ENCODE measurements at places on chromosomes 4 and X.
A peak's percentile ranks its signal among the peaks of the same experiment; 100 is the strongest.

- no peak for DNase-seq
Observed at GRCh38 chr4:66300336-66300934, 630.1 kb upstream of the EPHA5 start.

DNA sequence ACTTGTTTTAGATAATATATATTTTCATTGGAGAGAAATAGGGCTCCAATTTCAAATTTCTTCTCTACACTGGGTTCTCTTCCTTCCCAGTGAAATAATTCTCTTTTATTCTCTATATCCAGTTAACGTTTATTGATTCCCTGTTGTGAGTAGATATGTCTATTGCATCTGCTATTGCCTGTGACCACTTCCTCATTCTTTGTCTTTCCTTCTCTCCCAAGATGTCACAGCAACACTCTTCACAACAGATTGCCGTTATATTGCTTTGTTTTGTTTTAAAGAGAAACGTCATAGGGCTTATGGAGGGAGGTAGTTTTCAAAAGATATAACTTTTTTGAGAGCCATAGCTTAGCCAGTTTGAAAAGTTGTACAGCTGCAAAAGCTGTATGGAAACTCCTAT lies 343.8 kb downstream of the ARHGAP24 start:
- no peak for DNase-seq

- DNase-seq: peak; percentile 92
Observed at GRCh38 chr4:173527103-173527891, 2.7 kb downstream of the HAND2 start.

DNA sequence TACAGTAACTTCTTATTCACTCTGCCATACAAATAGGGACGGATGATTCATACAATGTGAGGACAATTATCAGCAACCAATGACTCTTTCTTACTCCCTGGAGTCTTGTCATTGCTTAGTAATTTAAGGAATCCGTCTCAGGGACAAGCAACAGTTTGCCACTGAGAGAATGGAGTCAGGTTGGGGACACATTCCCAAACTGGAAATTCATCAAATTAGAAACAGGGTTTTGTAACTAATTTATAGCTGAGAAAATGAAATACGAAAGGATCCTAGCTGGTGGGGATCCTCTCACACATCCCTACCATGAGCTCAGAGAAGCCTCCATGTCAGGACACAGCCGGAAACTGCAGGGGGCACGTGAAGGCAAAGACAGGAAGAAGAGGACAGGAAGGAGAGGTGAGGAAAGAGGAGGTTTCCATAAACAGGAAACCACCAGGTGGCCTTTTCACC lies 50.4 kb upstream of the KDR start:
- DNase-seq: peak; percentile 80

- DNase-seq: no peak
Observed at GRCh38 chr4:182869697-182870096, 47.5 kb downstream of the DCTD start.

DNA sequence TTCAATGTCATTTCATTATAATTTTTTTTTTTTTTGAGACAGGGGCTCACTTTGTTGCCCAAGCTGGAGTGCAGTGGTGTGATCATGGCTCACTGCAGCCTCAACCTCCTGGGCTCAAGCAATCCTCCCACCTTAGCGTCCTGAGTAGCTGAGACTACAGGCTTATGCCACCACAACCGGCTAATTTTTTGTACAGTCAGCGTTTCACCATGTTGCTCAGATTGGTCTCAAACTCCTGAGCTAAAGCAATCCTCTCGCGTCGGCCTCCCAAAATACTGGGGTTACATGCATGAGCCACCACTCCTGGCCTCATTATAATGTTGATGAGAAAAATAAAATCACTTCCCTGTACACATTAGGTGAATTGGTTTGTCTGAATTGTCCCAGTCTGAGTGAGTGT lies 16.9 kb downstream of the TAF7L start:
- no peak for DNase-seq

- DNase-seq: peak; percentile 59
Observed at GRCh38 chrX:110462957-110463356, 104.3 kb downstream of the RTL9 start.

DNA sequence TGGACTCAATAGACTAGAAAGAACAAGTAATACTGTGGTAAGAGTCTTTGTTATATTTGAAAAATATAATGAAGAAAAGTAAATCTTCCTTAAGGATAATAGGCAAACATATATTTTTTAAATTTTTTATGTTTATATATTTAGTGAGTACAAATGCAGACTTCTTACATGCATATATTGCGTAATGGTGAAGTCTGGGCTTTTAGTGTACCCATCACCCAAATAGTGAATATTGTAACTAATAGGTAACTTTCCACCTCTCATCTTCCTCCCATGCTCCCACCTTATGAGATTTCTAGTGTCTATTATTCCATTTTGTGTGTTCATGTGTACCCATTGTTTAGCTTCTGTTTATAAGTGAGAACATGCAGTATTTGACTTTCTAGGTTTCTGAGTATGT lies 711.2 kb upstream of the NDST4 start:
- DNase-seq: no peak

DNA sequence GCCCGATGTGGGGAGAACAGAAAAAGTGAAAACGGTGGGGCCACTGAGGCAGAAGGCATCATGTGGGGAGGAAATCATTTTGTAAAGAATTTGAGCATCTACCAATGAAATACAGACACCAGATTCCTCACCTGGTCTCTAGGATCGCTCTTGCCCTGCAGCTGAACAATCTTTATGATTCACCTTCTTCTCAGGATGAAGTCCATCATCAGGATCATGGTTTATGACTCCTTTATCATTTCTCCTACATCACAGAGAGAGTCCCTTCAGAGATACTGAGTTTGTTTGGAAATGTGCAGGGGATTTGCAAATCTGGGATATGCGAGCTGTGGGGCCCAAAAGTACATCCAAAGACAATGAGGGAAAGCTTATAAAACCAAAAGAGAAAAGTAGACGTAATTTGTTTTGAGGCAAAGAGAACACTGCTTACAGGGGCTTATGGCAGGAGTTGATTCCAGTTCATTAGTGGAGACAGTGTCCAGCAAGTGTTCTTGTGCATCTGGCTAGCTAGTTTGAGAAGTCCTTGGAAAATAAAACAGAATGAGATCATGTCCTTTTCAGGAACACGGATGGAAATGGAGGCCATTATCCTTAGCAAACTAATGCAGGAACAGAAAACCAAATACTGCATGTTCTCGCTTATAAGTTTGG lies 15.3 kb upstream of the ANXA5 start:
- DNase-seq: no peak

- DNase-seq: no peak
Observed at GRCh38 chr4:48225368-48226141, 44.1 kb downstream of the TEC start.

GRCh38 chrX:77788050-77788449 lies 2.0 kb upstream of the ATRX start:
- no peak for DNase-seq

- DNase-seq: no peak
Observed at GRCh38 chr4:186707996-186708395, 15.7 kb downstream of the FAT1 start.

GRCh38 chr4:34371676-34372075 lies 1872.6 kb downstream of the ARAP2 start:
- DNase-seq: no peak

DNA sequence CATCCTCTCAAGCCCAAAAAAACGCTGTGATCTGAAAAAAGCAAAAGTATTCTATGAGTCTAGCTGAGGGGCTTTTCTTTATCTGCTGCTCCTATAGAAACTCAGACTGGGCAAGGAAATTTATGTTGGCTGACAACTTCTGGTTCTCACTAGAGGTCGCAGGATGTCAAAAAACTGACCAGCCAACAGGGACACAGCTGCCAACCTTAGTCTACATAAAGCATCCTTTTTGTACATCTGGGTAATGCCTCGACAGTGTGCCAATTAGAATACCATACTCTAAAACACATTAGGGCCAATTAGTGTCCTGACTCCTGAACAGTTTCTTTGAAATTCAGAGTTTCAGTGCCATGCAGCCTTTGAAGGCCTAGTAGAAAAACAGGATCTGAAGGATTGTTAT lies 8.8 kb upstream of the TLL1 start:
- DNase-seq: no peak

DNA sequence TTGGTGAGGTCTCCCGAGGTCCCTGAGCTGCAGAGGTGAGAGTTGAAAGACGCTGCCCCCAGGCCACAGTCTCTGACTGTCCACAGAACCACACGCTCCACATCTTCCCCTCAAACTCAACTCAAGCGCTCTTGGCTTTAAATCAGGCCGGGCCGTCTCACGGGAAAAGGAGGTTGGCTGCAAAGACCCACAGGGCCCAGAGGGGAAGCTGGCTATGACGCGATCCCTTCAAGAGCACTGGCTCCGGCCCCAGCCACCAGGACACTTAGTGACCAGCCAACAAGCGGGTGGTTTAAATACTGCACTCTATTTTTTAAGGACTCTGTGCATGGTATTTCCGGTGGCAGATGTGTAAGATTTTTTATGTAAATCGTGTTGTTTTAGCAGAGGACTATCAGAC lies 19.9 kb downstream of the LRPAP1 start:
- DNase-seq: no peak

DNA sequence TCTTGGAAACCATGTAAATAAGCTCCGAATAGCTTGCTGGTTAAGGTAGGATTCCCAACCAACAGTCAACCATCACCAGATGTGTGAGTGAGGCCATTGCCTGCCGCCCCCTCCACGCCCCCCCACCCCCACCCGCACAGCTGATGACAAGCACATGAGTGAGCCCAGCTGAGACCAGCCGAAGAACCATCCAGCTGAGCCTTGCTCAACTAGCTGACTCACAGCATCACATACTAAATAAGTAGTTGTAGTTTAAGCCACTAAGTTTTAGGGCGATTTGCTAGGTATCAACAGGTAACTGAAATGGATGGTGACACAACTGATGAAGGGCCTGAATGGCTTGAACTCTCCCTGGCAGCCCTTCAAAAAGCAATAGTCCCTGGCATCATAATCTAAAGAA lies 1.6 kb upstream of the CCDC149 start:
- DNase-seq: no peak

DNA sequence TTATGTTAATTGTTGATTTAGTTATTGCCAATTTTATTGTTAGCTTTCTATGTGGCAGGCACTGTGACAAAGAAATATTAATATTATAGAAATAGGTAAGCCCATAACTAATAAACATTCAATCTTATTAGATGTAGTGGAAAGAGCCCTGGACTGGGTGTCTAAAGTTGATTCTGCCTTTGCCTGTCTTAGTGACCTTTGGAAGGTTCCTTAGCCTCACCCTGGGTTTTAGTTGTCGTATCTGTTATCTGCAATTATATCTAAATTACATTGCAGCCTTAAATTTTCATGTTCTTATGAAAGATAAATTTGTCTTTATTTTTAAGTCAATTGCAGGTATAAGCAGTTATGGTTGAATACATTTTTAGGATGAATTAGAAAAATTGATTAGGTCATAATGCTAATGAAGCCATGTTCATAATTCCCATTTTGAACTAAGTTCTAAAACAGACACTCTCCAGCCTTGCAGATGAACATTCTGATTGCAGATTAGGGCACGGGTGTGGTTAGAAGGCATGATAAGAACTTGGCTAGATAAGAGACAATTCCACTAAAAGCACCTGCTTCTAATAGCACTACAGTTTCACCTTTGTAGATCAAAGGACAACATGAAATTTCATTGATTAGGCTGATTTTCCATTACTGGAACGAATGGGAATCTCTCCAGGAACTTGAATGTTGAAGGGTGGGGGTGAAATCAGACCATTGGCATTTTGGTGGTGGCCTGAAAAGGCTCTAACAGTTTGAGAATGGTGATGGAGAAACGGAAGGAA lies 17.3 kb upstream of the ENPEP start:
- DNase-seq: no peak

GRCh38 chr4:174403177-174403543 lies 119.1 kb downstream of the HPGD start:
- DNase-seq: peak; percentile 67

DNA sequence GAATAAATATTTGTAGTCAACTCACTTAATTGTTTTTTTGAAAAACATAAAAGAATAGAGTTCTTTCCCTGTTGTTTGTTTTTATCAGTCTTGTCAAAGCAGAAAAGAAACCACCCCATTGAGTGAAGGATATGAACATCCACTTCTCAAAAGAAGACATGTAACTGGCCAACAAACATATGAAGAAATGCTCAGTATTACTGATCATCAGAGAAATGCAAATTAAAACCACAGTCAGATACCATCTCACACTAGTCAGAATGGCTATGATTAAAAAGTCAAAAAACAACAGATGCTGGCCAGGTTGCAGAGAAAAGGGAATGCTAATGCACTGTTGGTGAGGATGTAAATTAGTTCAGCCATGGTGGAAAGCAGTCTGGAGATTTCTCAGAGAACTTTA lies 326.1 kb upstream of the EMCN start:
- DNase-seq: no peak

- DNase-seq: peak; percentile 68
Observed at GRCh38 chr4:53744446-53745160, 153.3 kb upstream of the LNX1 start.

DNA sequence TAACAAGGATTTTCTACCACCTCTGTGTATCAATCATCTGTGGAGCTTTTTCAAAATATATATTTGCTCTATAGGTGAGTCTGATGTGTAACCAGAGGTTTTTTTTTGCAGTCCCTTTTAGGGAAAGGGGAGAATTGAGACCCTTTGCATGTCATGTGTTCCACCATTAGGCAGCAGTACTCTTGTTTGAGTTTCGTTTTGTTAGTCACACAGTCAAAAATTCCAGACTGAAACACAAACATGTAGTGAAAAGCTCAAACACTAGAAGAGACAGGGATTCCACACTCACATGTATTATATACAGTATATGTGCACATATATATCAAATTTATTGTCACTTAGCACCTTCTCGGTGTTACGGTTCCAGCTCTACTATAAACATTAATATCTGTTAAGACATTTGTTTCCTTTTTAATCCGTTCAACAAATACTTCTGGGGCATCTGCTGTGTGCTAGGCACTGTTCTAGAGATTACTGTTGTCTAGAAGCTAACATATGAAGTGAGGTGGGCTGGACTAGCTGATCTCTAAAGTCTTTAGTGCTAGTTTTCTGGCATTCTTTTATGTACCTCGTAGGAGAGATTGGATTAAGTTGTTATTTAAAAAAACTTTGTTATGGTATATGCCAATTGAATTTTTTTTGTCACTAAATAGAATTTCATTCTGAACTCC lies 5.5 kb downstream of the USP9X start:
- no peak for DNase-seq

DNA sequence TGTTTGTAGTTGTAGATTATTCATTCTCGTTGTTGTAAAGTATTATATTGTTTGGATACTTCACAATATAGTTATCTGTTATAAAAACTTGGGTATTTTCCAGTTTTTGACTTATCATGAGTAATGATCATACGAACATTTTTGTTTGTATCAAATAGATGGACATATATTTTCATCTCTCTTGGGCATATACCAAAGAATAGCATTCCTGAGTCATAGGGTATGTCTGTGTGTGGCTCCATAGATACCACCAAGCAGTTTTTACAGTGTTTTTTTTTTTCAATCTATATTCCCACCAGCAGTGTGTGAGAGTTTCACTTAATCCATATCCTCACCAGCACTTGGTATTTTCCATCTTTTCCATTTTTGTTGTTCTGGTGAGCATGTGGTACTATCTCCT lies 89.7 kb upstream of the RAB40AL start:
- DNase-seq: no peak
